Stimulated activated CD8-positive, alpha-beta memory T cell treated with anti-CD3 and anti-CD28 coated beads, Interleukin-15, amount 100 ng/mL, for 1 hour (primary cell): ENCODE measurements at places on chromosomes 16 and 17.
A peak's percentile ranks its signal among the peaks of the same experiment; 100 is the strongest.

DNA sequence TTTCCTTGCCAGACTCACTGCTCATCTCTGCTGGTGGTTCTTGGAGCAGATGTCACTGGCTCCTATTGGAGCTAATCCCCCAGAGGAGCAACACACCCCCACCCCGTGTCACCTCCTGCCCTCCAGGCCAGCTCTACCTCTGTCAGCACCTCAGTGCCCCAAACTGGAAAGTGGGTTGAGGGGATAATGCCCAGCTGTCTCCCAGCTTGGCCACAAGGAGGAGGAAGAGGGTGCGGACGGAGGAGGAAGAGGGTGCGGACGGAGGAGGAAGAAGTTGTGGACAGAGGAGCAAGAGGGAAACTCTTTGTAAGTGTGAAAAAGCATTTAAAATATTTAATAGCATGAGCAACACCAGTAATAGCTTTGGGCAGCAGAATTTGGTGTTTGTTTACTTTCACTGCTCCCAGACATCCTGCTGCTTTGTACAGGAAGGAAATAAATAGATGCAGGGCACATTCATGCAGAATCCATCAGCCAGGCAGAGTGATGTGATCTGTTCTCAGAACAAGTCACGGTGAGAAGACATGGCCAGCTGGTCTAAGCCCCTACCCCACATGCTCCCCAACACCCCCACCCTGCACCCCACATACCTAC is 82.5 kb downstream of the C17orf67 start:
- DNase-seq = no peak

DNA sequence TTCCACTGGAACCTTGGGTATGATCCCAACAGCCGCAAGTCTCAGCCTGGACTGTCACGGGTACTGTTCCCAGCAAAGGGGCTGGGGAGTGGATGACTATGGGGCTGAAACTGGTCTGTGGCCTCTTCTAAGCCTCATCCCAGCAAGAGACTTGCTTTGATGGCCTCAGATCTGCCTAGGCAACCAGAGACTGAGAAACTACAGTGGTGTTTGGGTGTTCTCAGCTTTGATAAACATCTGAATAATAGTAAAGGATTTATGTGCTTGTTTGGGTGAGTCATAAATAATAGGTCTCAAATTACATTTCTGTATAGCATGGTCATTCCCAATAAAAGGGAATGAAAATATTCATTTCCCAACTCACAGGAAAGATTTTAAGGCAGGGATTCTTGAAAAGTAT is 30.2 kb upstream of the ULK2 start:
- no peak for DNase-seq

DNA sequence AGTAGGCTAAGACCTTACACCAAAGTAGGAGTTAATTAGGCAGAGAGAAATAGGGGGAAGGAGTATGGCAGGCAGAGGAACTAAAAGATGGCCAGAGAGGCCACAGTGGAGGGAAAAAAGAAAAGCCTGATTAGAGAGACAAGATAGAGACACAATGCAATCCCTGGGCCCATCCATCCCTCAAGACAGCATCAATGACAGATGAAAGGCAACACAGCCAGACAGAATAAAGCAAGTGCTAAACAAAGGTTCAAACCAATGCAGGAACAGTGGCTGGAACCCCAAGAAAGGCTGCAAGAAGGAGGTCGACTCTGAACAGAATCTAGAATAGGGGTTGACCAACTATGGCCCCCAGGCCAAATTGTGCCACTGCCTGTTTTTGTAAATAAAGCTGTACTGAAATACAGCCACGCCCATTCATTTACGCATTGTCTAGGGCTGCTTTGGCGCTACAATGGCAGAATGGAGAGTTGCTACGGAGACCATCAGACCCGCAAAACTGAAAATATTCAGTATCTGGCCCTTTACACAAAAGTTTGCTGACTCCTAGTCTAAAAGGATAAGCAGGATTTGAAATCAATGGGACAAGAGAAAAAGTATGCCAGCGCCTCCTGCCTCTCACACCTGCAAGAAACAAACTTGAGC is 473.3 kb upstream of the PSMD7 start:
- no peak for DNase-seq

DNA sequence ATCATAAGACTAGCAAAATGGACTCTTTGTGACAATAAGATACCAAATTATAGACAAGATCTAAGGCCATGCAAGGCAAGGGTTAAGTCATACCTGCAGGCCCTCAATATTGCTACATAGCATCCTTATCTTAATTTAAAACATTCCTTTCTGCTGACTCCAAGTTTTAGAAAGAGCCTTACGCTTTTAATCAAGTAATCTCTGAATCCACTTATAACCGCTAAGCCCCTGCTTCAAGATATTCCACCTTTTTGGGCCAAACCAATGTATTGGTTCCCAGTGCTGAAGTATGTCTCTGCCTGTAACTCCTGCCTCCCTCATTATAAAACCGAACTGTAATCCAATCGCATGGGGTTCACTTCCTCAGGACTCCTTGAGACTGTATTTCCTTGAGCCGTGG is 255.4 kb downstream of the PHKB start:
- no peak for DNase-seq

GRCh38 chr17:76820039-76820438 is 48.2 kb upstream of the MGAT5B start:
- DNase-seq = no peak

DNA sequence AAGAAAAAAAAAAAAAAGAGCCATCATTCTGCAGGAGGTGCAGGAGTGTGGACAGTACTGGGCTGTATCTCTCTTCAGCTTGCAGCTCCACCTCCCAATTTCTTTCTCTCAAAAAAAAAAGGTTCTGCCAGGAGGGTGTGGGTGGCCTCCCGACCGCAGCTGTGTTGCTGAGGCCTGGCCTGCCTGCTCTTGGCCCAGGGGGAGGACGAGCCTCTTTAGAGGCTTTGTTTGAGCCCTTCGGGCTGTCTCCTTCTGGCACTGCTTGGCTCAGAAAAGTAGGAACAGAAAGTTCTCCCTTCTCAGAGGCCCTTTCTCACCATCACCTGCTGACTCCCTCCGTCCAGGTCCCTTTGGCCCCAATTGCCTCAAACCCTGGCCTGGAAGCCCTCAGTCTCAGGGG is 22.2 kb upstream of the C17orf107 start:
- no peak for DNase-seq

- no peak for DNase-seq
These were observed 46.2 kb upstream of the STH start for GRCh38 chr17:45952814-45953320.

DNA sequence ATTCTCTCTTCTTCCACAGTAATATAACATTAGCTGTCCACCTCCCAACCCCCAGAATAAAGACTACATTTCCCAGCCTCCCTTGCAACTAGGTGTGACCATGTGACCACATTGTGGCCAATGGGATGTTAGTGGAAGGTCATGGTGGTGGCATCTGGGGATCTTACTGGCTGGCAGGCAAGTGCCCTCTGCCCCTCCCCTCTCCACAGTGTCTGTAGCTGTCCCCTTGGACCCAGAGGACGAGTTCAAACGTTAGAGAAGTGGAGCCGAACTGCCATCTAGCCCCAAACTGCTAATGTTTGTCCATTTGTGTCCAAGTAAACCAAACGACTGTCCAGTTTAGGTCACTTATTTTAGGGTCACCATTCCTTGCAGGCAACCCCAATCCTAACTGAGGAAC is 26.6 kb upstream of the KCNG4 start:
- DNase-seq = no peak

- no peak for DNase-seq
These were observed 650.4 kb upstream of the RBFOX1 start for GRCh38 chr16:6682142-6682811.

GRCh38 chr17:46100590-46100989 is 92.6 kb downstream of the KANSL1 start:
- DNase-seq = no peak

- DNase-seq = no peak
These were observed 47.6 kb downstream of the MED13 start for GRCh38 chr17:62017496-62017895.

GRCh38 chr17:58007781-58008706 is 998 bp upstream of the SRSF1 start:
- DNase-seq = no peak

DNA sequence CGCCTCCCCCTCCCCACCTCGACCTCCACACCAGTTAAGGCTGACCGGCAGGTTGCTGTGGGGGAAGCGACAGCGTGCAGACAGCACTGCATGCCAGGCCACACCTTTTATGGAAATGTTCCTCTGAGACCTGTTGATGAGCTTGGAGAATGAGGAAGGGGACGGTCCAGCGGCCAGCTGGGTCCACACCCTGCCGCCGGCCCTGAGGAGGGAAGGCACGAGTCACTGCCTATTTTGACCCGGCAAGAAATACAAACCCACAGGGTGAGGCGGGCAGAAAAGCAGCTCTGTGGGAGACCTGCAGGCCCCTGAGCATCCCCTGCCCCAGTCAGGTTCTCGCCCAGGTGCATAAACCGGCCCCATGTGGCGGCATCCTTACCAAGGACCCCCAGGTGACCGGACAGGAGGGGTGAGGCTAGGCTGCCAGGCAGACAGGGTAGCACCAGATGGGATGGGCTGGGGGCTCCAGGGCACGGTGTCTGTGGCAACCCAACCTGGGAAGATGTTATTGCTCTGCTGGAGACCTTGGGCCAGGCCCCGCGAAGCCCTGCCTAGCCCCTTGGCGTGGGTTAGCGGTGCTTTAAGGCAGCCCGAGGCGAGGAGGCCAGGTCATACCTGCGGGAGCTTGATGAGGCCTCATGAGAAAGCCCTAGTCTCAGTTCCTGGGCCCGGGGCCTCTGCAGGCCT is 12.7 kb downstream of the NATD1 start:
- no peak for DNase-seq

DNA sequence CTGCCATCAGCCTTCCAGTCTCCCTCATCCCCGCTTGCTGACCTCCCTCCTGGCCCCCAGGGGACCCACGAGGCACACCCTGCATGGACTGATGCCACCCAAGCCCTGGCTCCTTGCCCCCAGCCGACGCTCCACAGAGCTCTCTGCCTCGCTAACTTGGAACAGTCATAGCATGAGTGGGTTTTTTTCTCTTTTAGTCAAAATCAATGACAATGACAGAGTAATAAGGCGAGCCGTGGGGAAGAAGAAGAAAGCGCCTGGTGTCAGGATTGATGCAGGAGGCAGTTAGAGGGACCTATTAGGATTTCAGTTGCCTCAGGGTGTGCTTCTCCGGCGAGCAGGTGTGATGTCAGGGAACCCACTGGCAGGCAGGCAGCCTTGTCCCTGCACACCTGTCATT is 176.3 kb upstream of the TNRC6C start:
- DNase-seq = no peak

- no peak for DNase-seq
These were observed 75.7 kb downstream of the TANC2 start for GRCh38 chr17:63041722-63042121.

DNA sequence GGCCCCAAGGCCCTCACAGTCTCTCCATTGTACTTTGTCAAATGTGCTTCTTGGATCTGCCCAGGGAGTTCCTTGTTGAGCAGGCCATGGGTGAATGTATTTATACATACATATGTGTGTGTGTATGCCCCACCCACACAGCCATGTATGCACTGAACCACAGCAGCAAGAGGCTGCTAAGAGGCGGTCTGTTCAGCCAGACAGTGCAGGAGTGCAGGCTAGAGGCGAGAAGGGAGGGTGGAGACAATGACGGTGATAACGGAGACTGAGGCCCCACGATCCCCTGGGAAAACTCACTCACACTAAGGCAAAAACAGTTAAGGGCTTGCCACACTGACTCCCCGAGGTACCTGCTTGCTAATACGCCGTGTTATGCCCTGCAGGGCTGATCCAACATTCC is 151.0 kb upstream of the CDC42EP4 start:
- no peak for DNase-seq

DNA sequence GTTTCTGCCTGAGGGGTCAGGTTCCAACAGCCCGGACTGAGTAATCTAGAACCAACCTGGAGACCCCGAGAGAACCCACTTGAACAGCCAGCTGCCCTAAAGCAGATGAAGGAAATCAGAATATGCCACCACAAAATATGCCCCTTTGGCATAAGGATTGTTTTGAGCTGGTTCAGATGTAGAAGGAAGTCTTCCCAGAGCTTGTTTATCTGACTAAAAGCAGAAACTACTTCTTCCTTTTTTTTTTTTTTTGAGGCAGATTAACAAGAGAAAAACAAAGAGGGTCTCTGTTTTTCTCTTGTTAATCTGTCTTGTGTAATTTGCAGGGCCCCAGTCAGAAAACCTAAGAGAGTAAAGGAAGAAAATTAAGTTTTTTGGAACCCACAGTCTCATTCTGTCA is 53.0 kb downstream of the PECAM1 start:
- DNase-seq = no peak

DNA sequence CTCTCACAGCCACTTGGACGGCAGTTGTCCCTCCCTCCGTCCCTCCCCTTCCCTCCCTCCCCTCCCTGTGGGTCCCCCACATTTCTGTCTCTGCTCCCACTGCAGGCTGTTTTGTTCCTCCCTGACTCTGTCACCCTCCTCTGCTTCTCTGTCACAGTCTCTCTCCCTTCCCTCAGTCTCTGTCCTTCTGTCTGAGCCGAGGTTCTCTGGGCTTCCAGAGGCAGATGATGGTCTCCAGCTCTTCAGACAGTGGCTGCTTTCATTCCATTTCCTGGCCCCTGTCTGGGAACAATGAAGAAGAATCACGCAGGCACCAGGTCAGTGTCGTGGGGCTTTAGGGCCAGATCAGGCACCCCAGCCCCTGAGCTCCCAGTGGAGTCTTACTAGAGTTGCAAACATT is 8.8 kb upstream of the CYB561 start:
- DNase-seq = no peak

GRCh38 chr17:32253117-32253611 is 12.5 kb upstream of the RHBDL3 start:
- DNase-seq = peak; percentile 27

- no peak for DNase-seq
These were observed 10.1 kb downstream of the KCTD5 start for GRCh38 chr16:2692251-2692947.

DNA sequence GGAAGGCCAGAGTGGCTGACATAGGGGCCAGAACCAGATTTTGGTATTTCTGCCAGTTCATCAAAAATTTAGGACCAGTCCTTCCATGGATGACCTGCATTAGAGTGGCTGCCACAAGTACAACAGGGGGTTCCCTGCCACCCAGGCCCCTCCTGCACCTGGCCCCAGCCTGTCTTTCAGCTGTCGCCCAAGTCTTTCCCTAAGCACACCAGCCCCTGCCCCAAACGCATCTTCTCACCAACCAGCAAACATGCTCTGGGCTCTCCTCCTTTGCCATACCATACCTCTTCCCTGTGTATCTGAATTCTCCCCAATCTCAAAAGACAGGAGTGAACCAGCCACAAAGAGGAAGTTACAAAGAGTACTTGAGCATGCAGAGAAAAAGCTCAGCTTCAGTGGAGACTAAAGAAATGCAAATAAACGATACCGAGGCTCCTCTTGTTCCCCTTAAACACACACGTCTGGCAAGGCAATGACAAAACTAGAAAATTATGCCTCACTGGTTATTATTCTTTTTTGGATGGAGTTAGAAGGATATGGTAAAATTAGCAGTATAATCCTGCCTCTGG is 130.6 kb downstream of the DYNLRB2 start:
- DNase-seq = no peak

DNA sequence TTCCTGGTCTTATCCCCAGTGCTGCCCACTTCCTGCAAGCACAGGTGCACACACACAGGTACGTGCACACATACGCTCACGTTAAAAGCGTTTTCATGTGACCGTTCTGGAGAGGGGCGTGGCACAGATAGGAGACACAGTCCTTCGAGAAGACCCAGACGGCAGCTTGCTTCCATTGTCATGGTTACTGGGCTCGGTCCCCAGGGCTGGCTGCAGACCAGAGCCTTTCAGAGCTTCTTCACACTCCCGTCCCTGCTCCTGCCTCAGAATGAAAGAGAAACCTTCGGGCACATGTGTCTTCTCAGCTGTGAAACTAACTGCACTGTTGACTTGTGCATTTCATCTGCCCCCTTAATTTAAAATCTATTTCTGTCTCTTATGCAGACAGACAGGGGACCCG is 154.2 kb downstream of the PITPNC1 start:
- no peak for DNase-seq

- DNase-seq = no peak
These were observed 40.8 kb downstream of the HS3ST3A1 start for GRCh38 chr17:13560935-13561334.
